Stimulated activated CD4-positive, alpha-beta T cell treated with anti-CD3 and anti-CD28 coated beads, Interleukin-4, amount 100 ng/mL, for 1 hour (primary cell): ENCODE measurements at places on chromosomes 1 and 21.

DNA sequence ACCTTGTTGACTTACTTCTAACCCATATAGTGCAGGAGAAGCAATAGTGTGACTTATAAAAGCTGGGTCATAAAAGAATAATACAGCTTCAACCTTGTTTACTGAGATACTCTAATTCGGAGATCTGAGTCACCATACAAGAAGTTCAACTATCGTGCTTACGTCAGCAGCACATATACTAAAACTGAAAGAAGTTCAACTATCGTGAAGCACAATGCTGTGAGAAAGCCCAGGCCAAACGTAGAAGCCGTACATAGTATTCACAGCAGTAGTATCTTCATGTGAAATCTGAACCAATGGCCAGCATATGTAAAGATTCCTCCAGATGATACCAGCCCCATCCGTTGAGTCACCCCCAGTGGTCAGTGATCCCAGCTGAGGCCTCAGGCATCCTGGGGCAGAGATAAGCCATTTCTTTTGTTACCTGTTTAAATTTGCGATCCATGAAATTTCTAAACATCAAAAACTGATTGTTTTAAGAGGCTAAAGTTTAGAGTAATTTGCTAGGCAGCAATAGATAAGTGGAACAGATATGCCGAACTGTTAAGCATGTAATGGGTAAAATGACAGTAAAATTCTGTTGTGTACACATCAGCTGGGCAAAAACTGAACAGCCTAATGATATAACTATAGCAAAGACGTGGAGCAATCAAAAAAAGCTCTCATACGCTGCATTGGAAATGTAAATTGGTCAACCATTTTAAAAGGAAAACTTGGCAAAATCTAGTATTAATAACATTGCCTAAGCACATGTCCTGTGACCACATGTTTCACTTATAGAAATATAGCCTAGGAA, 53.9 kb upstream of the SAMD13 start:
- DNase-seq = no peak

- DNase-seq = no peak
Observed at GRCh38 chr21:36636439-36636838, 62.5 kb upstream of the SIM2 start.

DNA sequence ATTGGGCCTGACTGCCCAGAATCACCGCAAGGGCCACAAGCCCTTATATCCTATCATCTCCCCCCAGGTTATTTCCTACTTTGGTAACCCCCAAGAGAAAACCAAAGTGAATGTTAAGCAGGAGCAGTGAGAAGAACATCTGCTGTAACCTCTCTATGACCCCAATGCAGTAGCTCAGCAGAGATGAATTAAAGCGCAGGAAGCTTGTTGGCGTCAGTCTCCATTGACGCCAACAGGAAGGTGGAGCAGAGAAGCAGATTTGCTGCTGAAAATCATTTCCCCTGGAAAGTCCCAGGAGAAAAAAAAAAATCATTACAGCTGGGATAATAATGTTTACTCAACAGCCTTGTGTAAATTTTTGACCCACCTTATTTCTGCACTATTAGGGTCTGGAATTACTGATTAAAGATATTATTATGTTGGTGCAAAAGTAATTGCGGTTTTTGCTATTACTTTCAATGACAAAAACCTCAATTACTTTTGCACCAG, 33.2 kb upstream of the FAM163A start:
- no peak for DNase-seq

DNA sequence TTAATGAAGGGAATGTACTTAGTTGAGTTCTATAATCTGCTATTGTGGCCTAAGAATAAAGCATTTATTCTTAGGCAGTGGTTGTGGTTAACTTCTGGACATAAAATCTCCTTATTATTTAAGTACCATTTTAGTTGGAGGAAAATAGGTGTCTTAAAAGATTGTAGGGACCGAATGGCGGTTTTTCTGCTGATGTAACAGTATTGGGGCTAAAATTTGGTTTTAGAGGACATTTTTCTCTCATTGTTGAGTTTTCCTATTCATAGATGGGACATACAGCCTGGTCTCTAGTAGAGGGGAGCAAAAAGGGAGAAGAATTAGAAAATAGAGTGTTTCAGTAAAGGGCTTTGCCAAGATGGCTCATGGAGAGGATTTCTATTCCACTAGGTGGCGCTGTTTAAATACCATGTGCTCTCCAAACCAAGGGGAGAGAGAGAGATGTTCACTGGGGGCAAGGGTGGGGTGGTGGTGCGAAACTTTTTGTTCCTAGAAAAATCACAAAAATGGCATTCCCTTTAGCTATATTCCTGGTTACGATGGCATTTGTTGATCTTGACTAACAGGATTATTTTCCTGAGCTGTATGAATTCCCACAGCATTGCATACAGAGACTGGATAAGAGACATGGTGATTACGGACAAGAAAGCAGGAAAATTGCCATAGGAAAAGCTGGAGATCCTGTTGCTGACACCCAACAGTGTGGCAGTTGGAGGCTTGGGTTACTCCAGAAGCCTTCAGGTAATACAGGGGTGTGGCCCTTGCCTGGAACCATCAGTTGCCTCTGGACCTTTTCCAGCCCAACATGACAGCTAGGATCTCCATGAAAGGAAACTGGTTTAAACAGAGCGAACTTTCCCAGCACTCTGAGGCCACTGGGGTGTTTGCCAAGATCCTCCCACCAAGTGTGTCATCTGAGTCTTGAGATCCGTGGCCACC, 18.2 kb upstream of the FCGR2A start:
- no peak for DNase-seq
